AG08396 (cell line): ENCODE measurements at places on chromosomes 3 and 15.

DNA sequence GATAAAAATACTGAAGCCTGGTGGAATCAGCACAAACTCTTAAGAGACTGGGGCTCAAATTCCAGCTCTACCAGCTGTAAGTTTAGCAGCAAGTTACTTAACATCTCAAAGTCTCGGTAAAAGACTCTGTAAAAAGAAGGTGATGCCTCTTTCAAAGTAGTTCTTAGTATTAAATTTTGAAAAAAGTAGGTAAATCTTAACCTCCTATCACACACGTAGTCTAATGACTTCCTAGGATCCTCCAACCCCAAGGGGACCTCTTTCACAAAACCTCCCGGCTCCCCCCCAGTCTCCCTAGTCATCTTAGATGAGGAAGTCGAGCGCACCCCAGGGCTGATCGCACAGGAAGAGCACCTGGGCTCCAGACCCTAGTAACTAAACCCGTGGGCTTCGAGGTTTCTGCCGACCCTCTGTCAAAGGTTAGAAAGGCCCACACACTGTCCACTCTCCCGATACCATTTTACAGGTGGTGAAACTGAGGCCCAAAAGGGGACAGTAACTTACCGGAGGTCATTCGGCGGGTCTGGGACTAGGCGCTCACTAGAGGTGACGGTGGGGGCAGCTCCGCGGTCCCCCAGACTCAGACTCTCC is 427 bp downstream of the MBD4 start:
- peak; percentile 19 for DNase-seq

DNA sequence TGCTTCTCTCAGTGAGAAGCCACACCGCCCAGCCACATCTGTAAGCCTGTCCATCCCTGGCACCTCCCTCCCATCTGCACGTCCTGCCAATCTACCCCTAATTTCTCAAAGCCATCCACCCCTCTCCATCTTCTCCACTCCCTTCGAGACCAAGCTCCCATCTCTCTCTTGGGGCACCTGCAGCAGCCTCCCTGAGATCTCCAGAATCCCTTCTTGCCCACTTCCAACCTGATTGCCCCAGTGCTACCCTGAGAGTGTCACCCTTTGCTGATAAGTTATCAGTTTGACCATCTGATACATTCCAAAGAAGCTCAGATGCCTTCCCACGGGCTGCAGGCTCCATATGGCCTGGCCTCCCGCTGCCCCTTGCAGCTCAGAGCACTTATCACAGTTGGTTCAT is 496.1 kb downstream of the SHQ1 start:
- no peak for DNase-seq

DNA sequence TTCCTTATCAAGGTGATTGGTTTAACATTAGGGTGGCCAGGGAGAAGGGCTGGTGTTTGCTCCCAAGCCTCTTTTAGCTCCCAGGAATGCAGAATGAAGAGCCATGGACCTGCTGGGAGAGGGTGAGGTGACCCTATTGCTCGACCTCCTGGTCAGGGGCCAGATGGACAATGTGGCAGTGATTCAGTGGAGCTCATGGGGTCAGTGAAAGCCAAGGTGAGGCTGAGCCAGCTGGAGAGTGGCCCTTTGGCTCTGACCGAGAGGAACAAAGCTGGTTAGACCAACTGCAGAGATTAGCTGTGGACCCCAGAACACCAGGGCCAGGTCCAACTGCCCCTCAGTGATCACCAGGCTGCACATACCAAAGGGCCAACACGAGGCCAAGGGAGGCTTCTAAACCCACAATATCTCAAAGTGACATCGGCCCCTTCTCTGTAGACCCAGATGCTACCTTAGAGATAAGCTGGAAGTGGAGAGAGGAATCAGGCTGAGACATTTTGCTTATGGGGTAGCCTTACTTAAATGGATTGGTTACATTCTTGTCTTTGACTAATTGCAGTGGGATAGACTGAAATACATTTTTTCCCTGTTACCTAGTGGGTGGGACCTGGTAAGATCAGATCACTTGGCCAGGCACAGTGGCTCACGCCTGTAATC is 15.8 kb upstream of the BTBD1 start:
- no peak for DNase-seq

DNA sequence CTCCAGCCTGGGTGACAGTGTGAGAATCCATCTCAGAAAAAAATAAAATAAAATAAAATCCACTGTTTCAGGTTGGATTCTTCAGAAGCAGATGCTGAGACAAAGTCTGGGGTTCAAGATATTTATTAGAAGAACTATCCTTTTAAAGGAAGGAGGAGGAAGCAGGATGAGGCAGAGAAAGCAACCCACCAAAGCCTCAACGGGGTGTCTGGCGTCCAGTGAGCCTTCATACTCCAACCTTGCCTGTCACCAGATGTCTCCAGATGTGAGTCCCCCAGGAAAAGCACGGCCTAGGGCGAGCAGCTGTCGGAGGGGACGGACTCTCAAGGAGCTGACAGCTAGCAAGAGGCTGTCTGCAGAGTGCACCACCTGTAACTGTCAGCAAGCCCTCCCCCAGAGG is 37.3 kb downstream of the MB21D2 start:
- DNase-seq: no peak

DNA sequence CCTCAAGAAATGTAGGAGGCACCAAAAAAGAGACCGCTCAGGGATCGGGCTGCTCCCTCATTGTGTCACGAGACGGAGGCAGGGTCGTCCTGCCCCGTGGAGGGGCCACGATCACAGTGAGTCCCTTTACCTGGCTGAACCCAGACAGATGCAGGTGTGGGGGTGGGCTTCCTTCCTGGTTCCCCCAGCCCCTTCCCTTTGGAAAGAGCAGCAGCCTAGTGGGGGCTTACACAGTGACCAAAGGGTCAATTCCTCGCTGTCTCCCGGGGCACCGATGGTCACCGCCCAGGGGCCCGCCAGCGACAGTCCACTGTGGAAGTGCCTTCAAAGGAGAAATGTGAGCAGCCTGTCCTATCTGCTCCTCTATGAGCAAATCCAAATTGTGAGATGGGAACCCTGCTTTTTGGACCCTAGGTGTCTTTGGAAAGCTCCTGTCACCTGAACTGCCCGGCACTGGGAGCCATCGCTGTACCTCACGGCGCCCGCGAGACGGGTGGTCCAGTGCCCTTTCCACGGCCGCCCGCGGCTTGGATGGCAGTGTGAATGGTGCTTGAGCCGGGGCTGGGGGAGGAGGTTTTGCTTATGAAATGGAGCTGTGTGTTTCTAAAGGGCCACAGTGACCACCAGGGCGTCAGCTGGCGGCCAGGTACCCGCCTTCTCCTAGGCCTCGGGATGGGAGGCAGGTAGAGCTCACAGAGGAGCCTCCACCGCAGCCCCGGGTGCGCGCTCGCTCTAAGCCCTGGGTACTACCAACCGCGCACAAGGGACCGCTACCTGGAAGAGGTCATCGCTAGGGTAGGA is 155.7 kb downstream of the KLF13 start:
- DNase-seq: no peak

DNA sequence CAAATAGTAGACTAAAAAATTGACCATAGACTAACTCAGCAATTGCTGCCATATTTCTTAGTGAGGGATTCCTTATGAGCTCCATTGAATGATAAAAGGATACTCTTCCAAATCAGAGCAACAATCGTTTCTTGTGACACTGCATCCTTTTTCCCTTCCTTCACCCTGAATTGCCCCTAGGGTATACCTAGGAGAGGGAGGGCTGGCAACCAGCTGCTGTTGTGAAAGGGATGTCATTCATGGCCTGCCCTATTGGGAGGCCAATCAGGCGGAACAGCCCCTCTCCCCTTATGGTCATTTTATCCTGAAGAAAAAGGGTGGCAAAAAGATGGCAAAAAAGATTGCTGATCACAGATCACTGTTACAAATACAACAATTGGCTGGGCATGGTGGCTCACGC is 26.3 kb downstream of the B3GNT5 start:
- DNase-seq: no peak
